ENCODE measurements at places on chromosomes 16 and 17. TPM values are rescaled to one million over a fixed set of nuclear protein-coding genes. Genes with fewer than 3 reads are reported as not detected.

- DNase-seq = no peak
These were observed 131.3 kb downstream of the AIPL1 start for GRCh38 chr17:6303664-6304063.

GRCh38 chr17:82390860-82391435 is 19.4 kb downstream of the UTS2R start:
- DNase-seq = no peak

- no peak for DNase-seq
These were observed 24.4 kb upstream of the ST6GALNAC1 start for GRCh38 chr17:76667786-76668453.

- DNase-seq = no peak
These were observed 366.7 kb downstream of the KCNJ2 start for GRCh38 chr17:70535986-70536385.

DNA sequence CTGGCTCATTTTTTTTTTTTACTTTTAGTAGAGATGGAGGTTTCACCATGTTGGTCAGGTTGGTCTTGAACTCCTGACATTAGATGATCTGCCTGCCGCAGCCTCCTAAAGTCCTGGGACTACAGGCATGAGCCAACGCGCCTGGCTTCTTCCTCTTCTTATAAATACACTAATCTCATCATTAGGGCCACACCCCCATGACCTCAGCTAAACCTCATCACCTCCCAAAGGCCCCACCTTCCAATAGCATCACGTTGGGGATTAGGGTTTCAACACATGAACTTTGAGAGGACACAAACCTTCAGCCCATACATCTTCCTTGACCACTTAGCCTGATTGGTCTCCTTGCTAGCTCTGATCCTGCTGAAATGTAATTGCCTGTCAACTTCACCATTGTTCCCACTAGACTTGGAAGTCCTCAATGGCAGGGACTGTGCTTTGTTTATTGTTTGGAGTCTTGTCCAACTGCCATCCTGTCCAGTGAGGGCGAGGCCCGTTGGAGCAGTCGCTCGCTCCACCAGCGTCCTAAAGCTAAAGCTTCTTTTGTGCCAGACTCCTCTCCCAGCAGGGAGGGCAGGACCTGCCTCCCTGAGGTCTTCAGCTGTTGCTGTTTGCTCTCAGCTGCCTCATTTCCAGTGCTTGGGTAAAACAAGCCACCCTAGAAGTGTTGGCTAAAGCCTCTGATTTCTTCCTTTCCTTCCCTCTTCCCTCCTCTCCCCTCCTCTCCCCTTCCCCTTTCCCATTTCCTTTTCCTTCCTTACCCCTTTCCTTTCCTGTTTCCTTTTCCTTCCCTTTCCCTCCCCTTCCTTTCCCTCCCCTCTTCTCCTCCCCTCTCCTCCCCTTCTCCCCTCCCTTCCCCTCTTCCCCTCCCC is 85.3 kb downstream of the HAPSTR1 start:
- DNase-seq = no peak

DNA sequence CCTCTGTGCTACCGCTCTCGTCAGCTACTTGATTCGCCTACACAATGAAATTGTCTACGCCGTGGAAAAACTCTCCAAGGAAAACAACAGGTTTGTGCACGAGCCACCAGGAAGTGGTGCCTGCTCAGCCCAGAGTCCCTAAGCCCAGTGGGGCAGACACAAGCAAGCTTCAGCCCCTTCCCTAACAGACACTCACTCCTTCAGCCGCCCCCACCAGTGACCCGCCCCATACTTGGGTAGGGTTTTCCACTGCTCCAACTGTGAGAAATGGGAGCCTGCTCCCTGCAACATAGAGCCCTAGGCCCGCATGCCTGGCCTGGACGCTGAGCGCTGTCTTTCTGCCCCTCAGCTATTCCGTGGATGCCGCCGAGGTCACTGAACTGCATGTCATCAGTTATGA is 28.6 kb upstream of the ENDOV start:
- no peak for DNase-seq

GRCh38 chr17:66255527-66255971 is 26.3 kb upstream of the APOH start:
- DNase-seq = no peak

TERB1 gene
- 0.05 TPM for total RNA-seq

TELO2 gene
- 19.7 TPM for total RNA-seq

Measured in SJSA1 (cell line).